ENCODE measurements at places on chromosomes 3 and 15.

GRCh38 chr3:10561162-10561945 is 56.0 kb upstream of the ATP2B2 start:
- DNase-seq, result no peak

- DNase-seq, result no peak
These were observed 388 bp downstream of the DAPK2 start for GRCh38 chr15:64045774-64046420.

- no peak for DNase-seq
These were observed 63.0 kb downstream of the CYP11A1 start for GRCh38 chr15:74304431-74304830.

GRCh38 chr3:164608554-164609276 is 469.6 kb downstream of the SI start:
- DNase-seq, result no peak

DNA sequence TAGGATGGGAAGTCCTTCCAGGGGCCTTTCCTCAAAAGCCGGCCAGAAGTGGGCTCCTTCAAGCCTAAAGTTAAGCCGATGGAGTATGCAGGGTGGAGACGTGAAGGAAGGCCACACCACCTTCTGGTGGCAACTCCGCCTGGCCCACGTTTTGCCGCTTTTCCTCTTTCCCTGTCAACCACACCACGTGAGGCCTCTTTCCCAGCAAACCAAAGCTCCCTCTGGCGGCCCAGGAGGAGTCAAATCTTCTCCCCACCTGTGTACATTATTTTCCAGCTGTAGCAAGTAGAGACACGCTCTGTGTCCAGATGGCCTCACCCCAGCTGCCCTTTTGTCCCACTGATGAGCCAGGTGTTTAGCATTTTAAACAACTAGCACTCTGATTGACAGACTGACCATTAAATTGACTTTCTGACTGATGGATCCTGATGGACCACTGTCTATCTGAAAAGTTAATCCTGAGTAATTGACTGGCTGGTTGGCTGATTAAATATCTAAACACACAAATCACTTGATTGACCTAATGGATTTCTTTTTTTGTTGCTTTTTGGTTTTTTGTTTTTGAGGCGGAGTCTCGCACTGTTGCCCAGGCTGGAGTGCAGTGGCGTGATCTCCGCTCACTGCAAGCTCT is 59.6 kb upstream of the ZBTB38 start:
- no peak for DNase-seq

DNA sequence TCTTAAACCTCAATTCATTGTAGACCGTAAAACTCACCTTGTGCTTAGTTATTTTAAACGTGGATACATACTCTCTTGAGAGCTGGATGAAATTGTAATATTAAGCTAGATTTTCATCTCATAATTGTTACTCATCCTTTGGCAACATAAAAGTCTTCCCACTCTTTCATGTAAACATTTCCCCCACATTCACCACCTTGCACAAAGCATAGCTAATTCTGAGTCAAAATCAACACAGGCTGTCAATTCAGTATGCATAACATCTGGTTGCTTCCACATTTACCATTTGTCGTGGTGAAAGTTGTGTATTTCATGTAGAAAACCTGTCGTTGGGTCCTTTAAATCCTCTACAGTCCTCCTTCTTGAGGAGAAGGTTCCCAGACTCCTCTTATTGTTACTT is 524.6 kb downstream of the OTOL1 start:
- no peak for DNase-seq

- no peak for DNase-seq
These were observed 102.5 kb downstream of the IQSEC1 start for GRCh38 chr3:12970684-12971083.

GRCh38 chr3:129106320-129106719 is 15.3 kb downstream of the RAB43 start:
- DNase-seq, result no peak

DNA sequence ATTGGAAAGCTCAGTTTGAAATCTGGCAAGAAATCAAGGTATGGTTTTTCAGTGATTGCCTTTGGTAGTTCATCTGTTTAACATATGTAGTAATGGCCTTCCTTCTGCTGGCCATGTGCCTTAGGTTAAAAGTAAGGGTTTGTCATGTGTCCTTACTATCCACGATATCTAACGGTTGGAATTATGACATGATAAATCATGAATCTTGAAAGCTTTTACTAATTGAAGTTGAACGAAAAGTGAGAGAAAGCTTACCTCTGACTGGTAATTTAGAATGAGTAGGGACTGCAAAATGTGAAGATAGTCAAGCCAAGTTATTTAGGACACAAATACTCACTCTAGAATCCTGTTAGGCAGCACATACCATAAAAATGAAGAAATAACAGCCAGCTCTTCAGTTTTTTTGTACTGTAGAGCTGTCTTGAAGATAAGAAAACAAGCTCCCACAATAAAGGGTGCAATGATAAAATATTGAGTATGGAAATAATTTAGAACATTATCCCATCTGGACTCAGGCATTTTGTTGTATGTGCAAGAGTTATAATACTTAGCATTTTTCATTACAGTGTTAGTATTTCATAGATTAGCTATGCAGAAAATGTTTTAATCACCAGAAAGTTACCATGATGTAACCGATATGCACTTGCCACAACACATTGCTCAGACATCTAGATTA is 303.4 kb downstream of the ZNF385D start:
- DNase-seq, result no peak

GRCh38 chr3:38960953-38961622 is 90.7 kb downstream of the SCN11A start:
- peak; percentile 29 for DNase-seq

- no peak for DNase-seq
These were observed 79.2 kb upstream of the OCA2 start for GRCh38 chr15:28178290-28178689.
